IPS DF 19.7 (cell line): ENCODE measurements at places on chromosomes 3 and 15.

DNA sequence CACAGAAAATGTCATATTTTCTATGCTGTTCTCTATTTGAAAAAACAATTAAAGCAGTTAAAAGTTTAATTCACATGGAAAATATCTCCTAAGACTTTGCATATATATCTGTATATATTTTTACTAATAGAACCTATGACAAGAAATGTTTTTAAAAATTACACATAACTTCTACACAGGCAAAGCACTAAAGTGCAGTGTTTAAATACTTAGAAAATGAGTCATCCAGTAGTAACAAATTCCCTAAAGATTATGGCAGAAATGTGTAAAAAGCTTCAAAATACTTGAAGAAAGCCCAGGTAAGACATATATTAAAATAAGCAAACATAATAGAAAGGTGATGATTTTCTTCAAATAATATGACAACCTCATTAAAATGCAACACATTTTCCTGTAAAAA is 236.6 kb downstream of the TBC1D5 start:
- no peak for DNase-seq

DNA sequence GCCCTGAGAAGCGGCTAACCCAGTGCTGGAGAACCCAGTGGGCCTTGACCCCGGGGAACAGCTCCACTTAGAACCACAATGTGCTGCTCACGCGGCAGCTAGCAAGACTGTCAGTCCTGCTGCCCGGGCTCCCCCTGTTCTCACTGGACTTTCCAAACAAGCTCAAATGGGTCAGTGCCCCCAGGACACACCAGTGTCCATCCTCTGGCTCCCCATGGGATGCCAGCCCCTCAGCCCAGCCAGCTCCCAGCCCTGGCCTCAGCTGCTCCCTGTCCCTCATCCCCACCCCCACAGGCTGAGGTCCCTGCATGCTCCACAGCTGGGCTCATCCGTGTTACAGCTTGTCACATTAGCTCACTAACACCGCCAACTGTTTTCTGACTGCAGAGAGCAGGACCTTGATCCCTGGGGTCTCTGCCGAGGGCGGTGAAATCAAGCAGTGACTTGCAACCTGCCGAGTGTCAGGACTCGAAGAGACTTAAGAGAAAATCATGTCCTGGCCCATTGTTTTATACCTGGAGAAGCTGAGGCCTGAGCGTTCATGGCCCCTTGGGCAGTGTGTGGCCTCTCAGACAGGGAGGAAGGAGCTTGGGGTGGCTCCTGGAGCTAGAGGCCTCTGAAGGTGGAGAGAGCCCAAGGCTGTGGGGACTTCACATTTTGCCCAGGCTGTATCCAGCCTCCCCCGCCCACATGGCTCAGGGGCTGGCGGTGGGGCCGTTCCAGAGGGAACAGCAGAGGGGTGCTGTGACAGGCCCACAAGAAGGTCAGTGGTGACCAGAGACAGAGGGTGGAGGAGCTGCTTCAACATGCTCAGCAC is 157.5 kb downstream of the MEGF11 start:
- DNase-seq: no peak

GRCh38 chr15:57198654-57199291 is 177.5 kb upstream of the CGNL1 start:
- DNase-seq: peak; percentile 82

- no peak for DNase-seq
Measured at GRCh38 chr3:129938140-129938930, 36.2 kb upstream of the TRH start.

DNA sequence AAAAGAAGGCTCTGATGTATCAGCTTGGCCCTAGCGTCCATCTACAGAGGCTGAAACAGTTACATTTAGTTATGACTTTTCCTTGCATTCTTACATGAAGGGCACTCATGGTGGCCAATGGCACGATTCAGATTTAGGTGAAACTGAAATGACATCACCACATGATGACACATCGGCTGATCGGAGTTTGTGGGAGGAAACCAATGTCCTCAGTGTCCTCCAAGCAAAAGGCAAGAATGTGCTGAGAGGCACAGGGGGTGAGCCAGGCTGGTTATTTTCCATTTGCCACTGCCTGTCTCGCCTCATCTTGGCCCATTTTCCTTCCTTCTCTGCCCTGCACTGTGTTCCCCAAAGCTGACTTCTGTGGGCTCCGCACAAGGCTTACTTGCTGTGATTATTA is 34.4 kb downstream of the TARS3 start:
- no peak for DNase-seq

DNA sequence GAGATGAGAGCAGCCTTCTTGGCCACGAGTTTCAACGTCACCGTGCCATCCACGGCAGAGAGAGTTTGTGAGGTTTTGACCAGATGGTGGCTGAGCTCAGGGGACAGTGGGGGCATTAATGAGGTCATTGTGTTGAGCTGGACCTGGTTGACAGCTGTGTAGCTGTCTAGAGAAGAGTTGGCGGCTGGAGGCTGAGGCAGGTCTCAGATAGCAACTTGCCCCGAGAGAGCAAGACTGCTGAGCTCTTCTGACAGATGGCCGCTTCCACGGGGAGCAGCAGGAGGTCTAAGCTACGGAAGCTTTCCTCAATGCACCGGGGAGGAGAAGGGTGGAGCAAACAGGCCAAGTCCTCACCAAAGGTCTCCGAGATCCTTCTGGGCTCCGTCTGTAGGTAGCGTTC is 44.8 kb upstream of the EIF5A2 start:
- DNase-seq: no peak

GRCh38 chr15:99228120-99228770 is 21.1 kb downstream of the TTC23 start:
- no peak for DNase-seq

DNA sequence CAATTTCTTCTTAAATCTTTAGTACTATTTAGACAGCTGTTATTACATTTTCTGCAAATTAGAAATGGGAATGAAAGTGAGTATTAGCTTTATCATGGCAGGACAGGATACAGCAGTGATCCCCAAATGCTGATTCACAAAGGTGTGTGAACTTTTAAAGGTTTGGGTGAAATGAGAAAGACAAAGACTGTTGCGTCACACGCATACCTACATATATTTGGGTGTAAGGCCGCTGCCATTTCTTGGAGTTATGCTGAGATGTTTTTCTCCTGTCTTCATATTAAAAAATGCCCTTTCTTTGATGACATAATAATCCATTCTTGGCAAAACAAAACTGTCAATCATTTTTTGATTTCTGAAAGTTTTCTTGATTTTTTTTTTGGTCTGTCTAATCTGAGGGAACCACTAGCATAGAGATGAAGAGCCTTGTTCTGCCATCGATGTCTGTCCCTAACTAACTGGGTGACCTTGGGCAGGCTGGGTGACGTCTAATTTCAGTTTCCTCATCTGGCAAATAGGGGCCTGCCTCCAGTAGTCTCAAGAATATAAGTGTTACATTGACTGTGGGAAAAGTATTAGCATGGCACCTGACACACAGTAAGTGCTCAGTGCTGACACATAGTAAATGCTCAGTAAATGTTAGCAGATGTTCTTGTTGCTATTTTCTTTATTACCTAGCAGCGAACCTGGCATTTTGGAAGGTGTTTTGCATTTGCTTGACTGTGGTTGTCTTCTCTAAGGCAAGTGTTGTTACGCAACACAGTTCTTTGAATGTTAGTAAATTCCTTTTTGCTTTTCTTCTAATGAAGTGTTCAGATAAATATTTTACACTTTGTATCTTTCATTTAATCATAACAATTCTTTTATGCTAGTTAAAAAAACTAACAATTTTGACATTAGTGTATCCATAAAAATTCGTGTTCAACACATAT is 5.0 kb downstream of the MITF start:
- no peak for DNase-seq

- no peak for DNase-seq
Measured at GRCh38 chr15:79724804-79725203, 172.0 kb downstream of the MTHFS start.

GRCh38 chr15:92653836-92654539 is 1.6 kb downstream of the FAM174B start:
- DNase-seq: no peak

- no peak for DNase-seq
Measured at GRCh38 chr15:60594071-60594470, 115.1 kb upstream of the ICE2 start.

DNA sequence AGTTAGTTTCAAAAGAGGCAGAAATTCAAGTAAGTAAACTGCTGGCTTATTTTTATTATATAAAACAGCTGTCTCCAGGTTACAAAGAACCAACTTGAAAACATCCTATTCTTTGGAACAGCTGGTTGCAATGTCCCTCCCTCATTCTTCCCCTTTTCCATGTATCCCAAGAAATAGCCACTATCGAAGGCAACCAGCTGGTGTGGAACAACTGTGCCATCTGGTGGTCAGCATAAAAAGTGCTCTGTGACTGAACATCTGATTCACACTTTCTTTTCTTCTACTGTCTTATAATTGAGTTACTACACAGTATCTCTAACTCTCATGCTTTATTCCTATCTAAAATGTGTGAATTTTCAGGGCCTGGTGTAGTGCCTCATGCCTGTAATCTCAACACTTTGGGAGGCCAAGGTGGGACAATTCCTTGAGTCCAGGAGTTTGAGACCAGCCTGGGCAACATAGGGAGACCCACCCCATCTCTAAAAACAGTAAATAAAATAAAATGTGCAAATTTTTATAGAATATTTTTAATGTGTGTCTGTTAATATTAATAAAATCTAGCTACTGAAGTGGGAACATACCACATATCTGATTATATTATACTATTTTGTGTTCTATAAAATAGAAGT is 9.6 kb downstream of the OSBPL11 start:
- DNase-seq: no peak

DNA sequence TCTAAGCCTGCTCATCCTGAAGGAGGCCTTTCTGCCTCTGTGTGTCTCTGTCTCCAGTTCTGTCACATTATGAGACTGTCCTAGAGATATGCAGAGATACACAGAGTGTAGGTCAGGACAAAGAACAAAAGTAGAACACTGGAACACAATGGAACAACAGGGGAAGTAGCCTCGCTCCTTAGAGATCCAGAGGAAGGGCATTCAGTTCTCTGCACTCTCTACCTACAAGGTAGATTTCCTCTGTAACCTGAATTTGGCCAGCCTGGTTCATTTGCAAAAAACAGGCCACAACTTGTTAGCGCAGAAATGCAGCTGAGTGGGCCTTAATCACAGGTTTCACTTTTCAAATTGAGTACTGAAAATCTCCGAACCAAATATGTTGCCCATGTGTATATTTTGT is 19.4 kb downstream of the NEK10 start:
- no peak for DNase-seq

DNA sequence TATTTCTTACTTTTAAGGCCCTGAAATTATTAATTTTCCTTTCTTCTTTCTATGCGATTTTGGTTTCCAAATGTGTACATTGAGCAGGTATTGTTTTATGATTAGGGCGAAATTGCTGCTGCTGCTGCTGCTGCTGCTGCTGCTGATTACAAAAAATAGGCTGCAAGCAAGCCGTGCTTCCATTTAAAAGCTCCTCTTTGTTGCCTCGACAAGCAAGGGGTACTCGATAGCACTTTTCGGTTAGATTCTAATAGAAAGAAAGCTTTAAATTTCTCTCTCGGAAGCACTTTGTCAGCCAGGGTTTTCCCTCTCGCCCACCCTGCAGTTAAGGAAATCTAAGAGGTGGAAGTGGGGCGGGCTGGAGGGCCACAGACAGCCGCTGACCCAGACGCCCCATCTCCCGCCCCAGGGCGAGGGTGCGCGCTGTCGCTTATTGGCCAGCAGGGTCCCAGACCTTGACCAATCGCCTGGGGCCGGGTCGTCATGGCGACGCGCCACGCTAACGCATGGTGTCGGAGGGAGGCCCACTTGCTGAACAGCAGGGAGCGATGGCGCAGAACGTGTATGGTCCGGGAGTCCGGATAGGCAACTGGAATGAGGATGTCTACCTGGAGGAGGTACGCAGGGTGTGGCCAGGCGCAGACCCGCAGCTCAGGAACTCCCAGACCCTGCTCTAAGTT is at the start of gene CFAP161:
CFAP161 (plus strand) TSS at position 489 of the 680 bp plus-strand sequence; CDS start at position 549, 60 bp downstream.
- DNase-seq: peak; percentile 67

- DNase-seq: no peak
Measured at GRCh38 chr3:158508481-158508880, 62.5 kb upstream of the MLF1 start.

GRCh38 chr15:42264795-42265194 is 8.2 kb upstream of the GANC start:
- DNase-seq: no peak

DNA sequence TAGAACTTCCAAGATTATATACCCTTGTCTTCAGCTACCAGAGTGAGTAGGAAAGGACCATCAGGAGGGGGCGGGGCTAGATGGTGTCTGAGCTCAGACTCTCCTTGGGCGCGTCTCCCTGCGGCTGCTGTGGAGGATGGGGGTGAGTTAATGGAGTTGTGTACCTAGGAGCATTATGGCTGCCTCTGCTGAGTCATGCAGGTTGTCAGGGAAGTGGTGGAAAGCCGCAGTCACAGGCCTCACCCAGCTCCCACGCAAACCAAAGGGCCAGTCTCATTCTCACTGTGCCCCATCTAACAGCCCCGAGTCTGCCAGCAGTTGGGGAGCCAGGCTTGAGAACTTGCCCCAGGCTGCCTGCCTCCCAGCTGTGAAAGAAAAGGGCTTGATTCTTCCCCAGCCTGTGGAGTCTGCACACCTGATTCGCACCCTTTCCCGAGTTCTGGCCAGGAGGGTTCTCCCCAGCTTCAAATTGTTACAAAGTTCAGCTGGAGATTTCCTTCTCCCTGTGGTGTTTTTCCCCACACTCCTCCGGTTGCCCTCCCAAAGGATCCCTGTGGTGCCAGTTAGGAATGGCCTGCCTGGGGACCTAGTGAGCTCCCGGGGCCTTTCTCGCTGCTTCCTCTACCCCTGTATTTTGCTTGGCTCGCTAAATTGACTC is 143.3 kb downstream of the HCN4 start:
- DNase-seq: no peak

DNA sequence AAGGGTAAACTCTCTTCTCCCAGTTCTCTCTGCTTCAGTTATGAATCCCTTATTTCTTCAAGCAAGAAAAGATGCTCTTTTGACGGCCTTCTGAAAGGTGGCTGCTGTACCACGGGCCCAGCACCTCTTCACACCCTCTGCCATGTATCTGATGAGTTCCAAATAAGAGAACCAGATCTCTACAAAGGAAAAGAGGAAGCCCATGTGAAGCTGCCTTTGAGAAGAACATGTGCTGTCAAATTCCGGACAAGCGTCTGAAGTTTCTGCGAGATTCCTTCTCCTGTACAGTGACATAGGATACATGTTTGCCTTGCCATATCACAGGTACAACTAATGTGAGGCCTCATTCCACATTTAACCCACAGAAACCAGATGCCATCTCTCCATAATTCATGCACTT is 59.2 kb downstream of the SH3BP5 start:
- DNase-seq: no peak

- no peak for DNase-seq
Measured at GRCh38 chr3:59981377-59981776, 931.6 kb upstream of the CFAP20DC start.

DNA sequence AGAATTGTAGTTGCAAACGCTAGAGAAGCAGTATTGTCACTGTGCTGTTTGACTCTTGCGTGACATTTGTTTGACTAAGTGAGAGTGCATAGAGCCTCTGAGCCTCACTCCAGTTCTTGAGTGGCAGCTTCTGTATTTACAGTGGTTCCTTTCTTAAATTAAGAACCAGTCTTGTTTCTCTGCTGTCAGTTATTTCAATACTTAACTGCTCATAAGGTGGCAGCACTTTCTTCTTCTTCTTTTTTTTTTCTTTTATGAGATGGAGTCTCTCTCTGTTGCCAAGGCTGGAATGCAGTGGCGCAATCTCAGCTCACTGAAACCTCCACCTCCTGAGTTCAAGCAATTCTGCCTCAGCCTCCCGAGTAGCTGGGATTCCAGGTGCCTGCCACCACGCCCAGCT is 372.1 kb downstream of the LPP start:
- no peak for DNase-seq
